ENCODE measurements at places on chromosomes 3 and 15.

GRCh38 chr3:42367903-42368302 is 42.5 kb downstream of the LYZL4 start:
- ATAC-seq, result no peak

GRCh38 chr15:62807539-62808130 is 234.9 kb upstream of the TPM1 start:
- no peak for ATAC-seq

DNA sequence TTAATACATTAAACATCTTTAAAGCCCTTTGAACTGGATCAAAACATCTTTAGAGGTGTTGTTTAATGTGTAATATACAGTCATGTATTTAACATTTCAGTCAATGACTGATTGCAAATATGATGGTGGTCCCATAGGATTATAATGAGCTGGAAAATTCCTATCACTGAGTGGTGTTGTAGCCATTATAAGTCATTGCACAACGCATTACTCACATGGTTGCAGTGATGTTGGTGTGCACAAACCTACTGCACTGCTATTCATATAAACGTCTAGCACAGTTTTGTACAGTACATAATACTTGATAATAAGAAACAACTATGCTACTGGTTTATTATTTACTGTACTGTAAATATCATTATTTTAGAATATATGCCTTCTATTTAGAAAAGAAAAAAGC is 75.6 kb downstream of the DTWD1 start:
- ATAC-seq, result no peak

DNA sequence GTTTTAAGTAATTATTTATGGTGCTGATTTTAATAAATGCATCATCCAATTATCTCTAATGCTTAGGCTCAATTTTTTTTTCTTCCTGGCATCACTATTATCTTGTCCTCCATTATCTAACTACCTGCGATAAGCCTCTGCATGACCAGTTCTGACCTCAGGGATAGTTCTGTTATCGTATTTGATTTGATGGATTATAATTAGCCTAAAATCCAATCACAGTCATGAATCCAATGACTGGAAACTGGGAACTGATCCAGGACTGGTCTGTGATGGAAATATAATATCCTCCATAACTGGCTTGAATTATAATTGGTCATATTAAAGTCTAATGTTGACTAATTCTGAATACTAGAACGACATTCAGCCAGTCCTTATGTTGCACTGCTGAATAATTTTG is 1.1 kb downstream of the MYH15 start:
- ATAC-seq, result peak; percentile 68

Measured in SK-N-SH treated with all-trans-retinoic acid at 6 μM for 48 hours (cell line).